Activated CD8-positive, alpha-beta memory T cell treated with anti-CD3 and anti-CD28 coated beads for 4 hours (primary cell): ENCODE measurements at places on chromosomes 11 and 22.

DNA sequence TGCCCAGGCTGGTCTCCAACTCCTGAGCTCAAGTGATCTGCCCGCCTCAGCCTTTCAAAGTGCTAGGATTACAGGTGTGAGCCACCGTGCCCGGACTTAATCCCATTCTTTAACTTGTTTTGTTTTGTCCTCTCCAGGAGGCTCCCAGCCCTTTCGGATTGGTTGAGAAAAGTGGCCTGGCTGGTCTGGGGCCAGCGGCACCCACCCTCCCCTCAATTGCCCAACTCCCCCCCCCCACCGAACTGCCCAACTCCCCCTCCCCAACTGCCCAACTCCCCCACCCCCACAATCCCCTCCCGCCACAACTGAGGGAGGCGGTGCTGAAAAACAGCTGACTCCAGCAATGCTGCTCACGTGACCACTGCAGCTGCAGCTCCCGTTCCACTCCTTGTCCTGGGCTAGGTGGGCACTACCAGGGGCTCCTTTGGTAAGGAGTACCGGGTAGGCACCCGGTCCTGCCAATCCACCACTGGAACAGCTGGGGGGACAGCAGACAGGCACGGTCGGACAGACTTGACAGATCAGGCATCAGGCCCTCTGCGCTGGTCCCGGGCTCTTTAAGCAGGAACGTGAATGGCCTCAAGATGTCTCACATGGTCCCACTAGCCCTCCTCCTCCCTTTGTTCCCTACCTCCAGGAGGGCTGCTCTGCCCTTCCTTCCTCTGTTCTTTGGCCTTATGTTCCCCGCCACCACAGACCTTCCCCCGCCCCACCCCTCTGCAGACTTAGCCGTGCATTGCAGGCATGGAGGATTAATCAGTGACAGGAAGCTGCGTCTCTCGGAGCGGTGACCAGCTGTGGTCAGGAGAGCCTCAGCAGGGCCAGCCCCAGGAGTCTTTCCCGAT, at the start of gene TCN2:
Gene TCN2, plus strand, starts transcription at position 720 of the 845 bp plus-strand sequence. CDS start 158 bp downstream, outside the sequence.
- DNase-seq, result no peak

- DNase-seq, result no peak
Measured at GRCh38 chr22:42695294-42695693, 25.4 kb downstream of the A4GALT start.

DNA sequence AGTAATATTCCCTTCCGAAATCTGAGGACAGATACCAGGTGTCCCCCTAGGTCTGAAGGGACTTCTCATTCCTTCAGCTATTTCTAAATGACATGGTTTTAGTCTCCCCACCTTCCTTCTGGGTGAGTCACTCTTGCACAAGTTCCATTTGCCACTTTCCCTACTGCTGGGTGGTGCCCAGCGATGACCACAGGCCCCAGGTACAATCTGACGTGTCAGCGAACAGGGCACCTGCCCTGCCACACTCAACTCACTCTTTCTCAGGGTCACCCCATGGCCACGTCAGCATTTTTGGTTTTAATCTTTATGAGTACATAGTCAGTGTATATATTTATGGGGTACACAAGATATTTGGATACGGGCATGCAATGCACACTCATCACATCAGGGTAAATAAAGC, 17.2 kb downstream of the POU2AF1 start:
- no peak for DNase-seq

DNA sequence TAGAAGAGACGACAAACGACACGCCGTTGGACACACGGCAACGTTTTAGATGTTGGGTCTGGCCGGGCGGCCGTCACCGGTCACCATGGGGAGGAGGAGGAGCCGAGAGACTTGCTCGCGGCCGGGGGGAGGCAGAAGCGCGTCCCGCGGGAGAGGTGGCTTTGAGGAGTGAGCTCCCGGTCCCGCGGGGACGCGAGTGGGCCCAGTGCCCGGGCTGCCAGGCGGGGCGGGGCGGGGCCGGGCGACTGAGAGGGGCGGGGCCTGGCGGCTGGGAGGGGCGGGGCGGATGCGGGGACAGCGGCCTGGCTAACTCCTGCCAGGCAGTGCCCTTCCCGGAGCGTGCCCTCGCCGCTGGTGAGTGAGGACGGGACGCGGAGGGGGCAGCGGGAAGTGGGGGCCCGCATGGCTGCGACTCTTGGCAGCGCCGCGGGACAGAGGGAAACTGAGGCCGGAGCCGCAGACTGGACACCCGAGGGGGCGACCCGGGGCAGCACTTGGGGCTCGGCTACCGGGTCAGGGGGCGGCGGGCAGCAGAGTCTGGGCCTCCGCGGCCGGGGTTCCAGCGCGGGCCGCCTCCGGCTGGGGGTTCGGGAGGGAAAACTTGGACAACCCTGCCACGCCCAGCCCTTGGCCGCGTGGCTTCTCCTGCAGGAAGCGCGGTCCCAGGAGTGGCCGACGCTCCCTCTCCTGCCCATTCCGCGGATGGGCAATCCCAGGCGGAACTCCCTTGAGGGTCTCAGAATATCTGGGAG, at the start of gene TSPO:
Gene TSPO, plus strand, starts transcription at position 309 of the 752 bp plus-strand sequence. CDS start 7,680 bp downstream, outside the sequence.
- DNase-seq, result peak; percentile 17

DNA sequence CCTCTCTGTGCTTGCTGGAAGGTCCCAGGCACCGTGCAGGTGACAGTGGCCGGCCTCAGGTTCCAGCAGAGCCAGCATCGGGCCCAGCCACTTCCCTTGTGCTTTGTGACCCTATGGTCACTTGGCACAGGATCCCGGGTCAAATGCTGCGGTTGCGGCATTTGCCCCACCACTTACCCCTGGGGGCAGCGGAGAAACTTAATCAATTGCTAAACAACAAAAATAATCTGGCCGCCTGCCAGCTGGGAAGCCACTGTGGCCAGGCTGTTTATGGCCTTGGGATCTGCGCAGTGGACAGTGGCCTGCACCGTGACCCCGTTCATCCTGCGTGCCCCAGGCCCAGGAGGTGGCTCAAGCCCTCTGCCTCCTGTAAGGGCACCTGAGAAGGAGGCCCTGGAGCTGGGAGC, 65.0 kb downstream of the LRP5 start:
- DNase-seq, result no peak

- no peak for DNase-seq
Measured at GRCh38 chr11:78372114-78372768, 45.4 kb downstream of the GAB2 start.

DNA sequence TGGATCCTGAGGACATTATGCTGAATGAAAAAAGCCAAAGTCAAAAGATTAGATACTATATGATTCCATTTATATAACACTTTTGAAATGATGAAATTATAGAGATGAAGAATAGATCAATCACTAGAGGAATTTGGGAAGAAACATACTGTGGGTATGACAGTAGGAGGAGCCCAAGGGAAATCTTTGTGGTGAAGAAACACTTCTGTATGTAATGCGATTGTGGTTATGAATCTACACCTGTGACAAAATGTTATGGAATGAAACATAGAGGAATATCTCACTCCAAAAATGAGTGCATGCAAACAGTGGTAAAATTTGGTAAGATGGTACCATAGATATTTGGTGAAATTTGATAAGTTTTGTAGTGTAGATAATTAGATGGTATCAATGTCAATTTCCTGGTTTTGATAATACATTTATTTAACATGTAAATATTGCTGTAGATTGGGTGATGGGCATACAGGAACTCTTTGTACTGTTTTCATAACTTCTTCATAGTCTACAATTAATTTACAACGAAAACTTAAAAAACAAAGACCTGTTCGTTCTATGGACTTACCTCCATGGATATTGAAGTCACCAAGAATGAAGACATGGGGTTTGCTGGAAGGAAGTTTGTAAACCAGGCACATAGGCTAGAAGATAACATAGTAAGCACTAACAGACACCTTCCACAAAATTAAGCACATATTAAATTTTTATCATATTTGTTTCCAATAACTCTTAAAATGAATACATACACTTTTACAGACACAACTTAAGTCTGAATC, 11.5 kb downstream of the MRGPRX1 start:
- no peak for DNase-seq

DNA sequence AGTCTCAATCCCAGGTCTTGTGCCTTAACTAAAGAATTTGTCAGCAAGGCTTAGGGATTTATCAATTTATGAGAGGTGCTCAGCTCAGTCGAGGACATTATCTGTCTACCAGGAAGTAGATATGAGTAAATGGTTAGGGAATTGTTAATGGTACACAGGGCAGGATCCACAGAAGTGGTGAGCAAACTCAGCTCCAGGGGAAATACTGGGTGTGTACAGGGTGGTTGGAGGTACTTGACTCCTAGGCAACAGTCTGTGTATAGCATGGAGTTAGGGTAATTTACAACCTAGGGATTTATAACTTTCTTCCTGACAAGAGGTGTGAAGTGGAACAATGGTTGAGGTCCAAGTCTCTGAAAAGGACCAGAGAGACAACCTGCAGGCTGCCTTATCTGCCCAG, 123.4 kb upstream of the OR9Q1 start:
- DNase-seq, result no peak

- DNase-seq, result no peak
Measured at GRCh38 chr11:12889243-12889642, 119.9 kb upstream of the RASSF10 start.

DNA sequence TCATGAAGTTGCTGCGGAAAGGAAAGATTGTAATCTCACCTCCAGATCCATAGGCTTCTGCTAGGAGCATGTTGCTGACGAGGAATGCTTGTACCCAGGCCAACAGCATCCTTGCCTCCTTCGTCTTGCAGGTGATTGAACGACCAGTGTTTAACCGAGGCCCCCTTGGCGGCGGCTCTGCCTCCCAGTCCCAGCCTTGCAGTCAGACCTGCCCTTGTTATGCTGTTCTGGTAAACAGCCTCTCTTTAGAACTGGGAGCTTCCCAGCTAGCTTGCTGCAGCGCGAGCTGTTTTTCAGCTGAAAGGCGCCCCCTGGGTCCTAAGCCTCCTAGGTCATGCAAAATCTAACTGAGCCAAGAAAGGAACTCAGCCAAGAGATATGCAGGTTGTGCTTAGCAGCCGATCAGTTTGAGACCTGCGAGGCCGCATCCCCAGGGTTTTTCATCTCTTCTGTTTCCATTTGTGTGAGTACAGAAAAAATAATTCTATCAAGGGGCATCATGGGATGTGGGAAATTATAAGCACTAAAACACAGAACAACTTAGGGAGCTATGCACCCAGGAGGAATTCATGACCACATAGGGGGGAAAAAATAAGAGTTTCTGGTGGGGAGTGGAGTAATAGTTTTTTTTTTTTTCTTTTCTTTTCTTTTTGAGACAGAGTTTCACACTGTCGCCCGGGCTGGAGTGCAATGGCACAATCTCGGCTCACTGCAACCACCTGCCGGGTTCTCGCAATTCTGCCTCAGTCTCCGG, at the start of gene PIK3IP1:
Gene PIK3IP1, minus strand, starts transcription at position 253 of the 754 bp plus-strand sequence. Its CDS starts 144 bp downstream, at position 109.
- DNase-seq, result peak; percentile 64

DNA sequence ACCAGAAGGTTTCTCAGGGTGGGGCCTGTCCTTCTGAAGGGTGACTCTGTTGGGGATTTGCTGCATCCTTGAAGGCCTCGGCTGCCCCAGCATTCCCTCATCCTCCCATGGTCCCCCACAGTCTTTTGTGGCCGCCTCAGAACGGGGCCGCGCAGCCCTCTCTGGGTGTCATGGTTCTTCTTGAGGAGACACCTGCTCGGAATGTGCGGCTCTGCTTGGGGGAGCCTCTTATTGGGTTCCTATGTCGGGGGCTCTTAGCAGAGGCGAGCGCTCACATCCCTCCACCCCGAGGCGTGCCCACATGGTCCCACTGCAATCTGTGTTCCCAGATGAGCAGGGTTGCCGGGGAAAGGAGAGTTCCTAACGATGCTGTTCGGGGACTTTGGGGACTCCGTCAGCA, 1008.4 kb downstream of the BRD1 start:
- no peak for DNase-seq

- no peak for DNase-seq
Measured at GRCh38 chr11:132126973-132127899, 756.8 kb downstream of the NTM start.

- DNase-seq, result no peak
Measured at GRCh38 chr11:27116684-27117083, 76.1 kb downstream of the BBOX1 start.

DNA sequence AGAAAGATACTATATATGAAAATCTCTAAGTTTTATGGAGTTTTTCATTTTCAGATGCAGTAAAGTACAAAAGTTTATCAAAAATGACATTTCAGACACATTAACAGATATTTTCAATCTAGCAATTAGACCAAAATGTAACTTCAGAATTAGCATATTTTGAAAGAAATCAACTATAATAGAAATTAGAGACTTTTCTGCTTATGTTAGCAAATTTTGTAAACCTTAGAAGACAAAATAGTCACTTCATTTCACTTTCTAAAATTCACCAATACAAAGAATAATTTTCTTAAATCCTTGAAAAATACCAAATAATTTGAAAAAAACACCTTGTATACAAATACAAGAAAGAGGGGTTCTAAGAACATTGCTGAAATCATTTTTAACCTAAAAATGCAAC, 135.8 kb upstream of the FIBIN start:
- no peak for DNase-seq

GRCh38 chr11:128421577-128422330, 165.6 kb downstream of the ETS1 start:
- DNase-seq, result no peak

- DNase-seq, result no peak
Measured at GRCh38 chr11:6735306-6735705, 36.5 kb downstream of the OR2AG2 start.

DNA sequence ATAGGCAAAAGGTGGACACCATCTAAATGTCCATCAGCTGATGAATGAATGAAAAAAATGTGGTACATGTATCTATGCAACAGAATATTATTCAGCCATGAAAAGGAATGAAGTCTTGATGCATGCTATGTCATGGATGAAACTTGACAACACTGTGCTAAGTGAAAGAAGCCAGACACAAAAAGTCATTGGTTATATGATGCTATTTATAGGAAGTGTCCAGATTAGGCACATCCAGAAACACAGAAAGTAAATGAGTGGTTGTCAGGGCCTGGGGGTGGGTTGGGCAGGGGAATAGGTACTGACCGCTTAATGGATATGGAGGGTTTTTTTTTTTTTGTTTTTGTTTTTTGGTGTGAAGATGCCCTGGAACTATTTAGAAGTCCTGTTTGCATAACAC, 21.7 kb upstream of the MN1 start:
- no peak for DNase-seq
